ENCODE measurements at places on chromosomes 6 and 20. TPM values are rescaled to one million over a fixed set of nuclear protein-coding genes. Genes with fewer than 3 reads are reported as not detected.

DNA sequence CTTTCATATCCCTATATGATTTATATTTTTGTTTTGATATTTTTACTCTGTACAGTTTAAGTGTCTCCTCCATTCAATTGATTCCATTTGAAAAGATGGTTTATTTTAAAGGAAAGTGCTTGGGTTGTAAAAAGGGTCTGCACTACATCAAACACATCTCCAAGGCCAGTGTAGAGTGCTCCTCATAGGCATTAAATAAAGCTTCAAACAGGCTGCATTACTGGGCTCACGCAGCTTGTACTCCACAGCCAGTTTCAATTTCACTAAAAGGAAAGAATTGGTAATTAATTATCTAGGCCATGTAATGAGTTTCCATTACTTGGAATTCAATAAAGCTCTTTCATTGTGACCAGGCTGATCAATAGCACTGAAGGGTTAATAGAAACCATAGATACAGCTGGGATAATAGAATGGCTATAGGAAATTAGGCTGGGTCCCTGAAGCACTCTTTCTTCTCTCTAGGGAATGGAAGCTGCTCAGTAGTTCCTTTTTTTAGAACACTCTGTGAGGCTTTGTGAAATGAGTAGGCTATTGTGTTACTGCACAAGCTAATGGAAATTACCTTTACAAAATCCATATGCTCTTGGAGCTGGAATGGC, 442.2 kb downstream of the RNF144B start:
- no peak overlapping the region for H3K4me3 ChIP-seq
- no peak overlapping the region for H3K27ac ChIP-seq
- no peaks in the 10 kb centered on the region for H3K4me1 ChIP-seq
- DNase-seq = no peak

GRCh38 chr6:100801036-100801435, 80.1 kb downstream of the ASCC3 start:
- DNase-seq = no peak
- no peak overlapping the region for H3K4me3 ChIP-seq
- no peaks in the 10 kb centered on the region for H3K4me1 ChIP-seq
- peaks cover 23% of the 10 kb centered on the region for H3K36me3 ChIP-seq

DNA sequence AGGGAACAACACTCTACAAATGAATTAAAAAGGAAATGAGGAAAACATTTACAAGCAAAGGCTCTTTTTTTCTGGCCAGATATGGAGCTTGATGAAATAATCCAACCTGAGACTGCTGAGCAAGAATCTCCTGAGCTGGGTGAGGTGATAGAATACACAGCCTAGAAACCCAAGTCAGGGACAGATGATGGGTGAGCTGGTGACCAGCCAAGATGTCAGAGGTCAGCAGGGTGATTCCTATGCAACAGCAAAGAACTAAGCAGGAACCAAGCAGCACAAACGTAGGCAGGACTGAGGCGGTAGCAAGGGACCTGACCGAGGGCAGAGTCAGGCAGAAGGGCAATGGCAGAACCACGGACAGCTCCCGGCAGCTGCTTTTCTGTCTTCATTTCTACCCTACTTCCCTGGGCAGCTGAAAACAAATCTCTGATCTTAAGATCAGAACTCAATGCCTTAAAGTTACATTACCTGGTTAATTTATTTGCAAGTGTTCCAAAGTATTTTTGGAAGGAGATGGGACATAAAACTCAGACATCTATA, 75.1 kb downstream of the CDC40 start:
- no peaks in the 10 kb centered on the region for H3K4me1 ChIP-seq
- no peaks in the 10 kb centered on the region for H3K36me3 ChIP-seq
- H3K4me3 ChIP-seq = no peak overlapping the region
- peak; percentile 48 for DNase-seq
- no peak overlapping the region for H3K27ac ChIP-seq
- no peaks in the 10 kb centered on the region for H3K27me3 ChIP-seq

GRCh38 chr6:114216789-114217467, 125.9 kb downstream of the HS3ST5 start:
- H3K36me3 ChIP-seq = no peaks in the 10 kb centered on the region
- no peaks in the 10 kb centered on the region for H3K27me3 ChIP-seq
- H3K4me1 ChIP-seq = no peaks in the 10 kb centered on the region
- H3K4me3 ChIP-seq = no peak overlapping the region
- no peak for DNase-seq

DNA sequence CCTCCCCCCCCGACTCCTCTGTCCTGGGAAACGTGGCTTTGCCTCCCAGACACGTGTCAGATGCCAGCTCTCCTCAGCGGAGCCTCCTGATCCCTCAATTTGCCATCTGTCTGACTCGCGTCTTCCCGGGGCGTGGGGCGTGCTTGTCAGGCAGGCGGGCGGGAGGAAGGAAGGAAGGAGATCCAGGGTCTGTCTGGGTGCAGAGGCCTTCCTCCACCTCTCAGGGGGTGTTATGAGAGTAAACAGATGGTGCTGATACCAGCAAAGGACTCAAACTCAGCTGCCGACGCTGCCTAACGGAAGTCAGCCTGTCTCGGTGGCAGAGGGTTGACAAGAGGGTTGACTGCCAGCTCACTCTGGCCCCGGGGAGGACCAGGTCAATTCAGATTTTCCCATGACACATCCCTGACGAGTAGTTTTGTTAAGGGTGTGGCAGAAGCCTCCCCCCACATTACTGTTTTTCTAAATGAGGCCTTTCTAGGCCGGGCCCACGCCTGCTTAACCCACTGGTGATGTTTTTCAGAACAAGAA, 17.0 kb downstream of the UQCC2 start:
- no peak overlapping the region for H3K4me3 ChIP-seq
- DNase-seq = peak; percentile 91
- H3K36me3 ChIP-seq = 0 out of 2 replicates have a peak, but pooled peaks cover 7% of the 10 kb centered on the region
- peak overlapping the region; percentile 83 for H3K27ac ChIP-seq
- H3K4me1 ChIP-seq = peaks cover 46% of the 10 kb centered on the region

- DNase-seq = no peak
- H3K4me1 ChIP-seq = peaks cover 10% of the 10 kb centered on the region
- no peaks in the 10 kb centered on the region for H3K36me3 ChIP-seq
- no peak overlapping the region for H3K27ac ChIP-seq
- peaks cover 4% of the 10 kb centered on the region for H3K27me3 ChIP-seq
Observed at GRCh38 chr20:22402550-22402949, 181.8 kb downstream of the FOXA2 start.

GRCh38 chr6:52243282-52243893, 912 bp downstream of the IL17F start:
- no peaks in the 10 kb centered on the region for H3K36me3 ChIP-seq
- peaks cover 32% of the 10 kb centered on the region for H3K27me3 ChIP-seq
- H3K27ac ChIP-seq = no peak overlapping the region
- no peaks in the 10 kb centered on the region for H3K4me1 ChIP-seq

- H3K4me3 ChIP-seq = no peak overlapping the region
- H3K27me3 ChIP-seq = no peaks in the 10 kb centered on the region
- H3K27ac ChIP-seq = no peak overlapping the region
- DNase-seq = no peak
- H3K4me1 ChIP-seq = peaks cover 3% of the 10 kb centered on the region
Observed at GRCh38 chr20:61442075-61442670, 190.1 kb downstream of the CDH4 start.

GRCh38 chr20:40960101-40960500, 68.5 kb upstream of the TOP1 start:
- H3K4me1 ChIP-seq = peaks cover 19% of the 10 kb centered on the region
- DNase-seq = no peak
- H3K27me3 ChIP-seq = no peaks in the 10 kb centered on the region
- H3K27ac ChIP-seq = peak overlapping the region; percentile 55
- no peak overlapping the region for H3K4me3 ChIP-seq

GRCh38 chr6:41051873-41052272, 1.1 kb upstream of the APOBEC2 start:
- H3K4me3 ChIP-seq = no peak overlapping the region
- no peaks in the 10 kb centered on the region for H3K36me3 ChIP-seq
- H3K27me3 ChIP-seq = no peaks in the 10 kb centered on the region
- no peaks in the 10 kb centered on the region for H3K4me1 ChIP-seq

DNA sequence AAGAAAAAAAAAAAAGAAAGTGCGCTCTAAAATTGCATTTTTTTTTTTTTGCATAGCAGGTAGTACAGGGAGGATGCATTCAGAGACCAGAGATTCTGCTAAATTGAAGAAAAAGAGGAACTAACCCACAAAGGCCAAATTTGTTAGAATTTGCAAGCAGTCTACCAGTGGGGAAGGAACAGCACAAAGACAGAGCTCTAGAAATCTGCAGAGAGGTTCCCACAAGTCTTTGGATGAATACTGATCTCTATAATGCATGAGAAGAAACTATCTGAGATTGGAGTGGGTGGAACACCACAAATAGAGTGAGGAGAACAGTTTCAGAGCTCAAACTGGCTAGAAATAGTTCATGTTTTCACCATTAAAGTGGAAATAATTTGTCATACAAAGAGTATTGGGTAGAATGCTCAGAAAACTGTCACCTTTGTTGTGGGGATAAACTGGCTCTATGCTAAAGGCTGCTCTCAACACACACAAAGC, 79.6 kb upstream of the AHI1 start:
- no peaks in the 10 kb centered on the region for H3K36me3 ChIP-seq
- no peak overlapping the region for H3K27ac ChIP-seq
- DNase-seq = no peak
- no peaks in the 10 kb centered on the region for H3K27me3 ChIP-seq
- peaks cover 9% of the 10 kb centered on the region for H3K4me1 ChIP-seq

DNA sequence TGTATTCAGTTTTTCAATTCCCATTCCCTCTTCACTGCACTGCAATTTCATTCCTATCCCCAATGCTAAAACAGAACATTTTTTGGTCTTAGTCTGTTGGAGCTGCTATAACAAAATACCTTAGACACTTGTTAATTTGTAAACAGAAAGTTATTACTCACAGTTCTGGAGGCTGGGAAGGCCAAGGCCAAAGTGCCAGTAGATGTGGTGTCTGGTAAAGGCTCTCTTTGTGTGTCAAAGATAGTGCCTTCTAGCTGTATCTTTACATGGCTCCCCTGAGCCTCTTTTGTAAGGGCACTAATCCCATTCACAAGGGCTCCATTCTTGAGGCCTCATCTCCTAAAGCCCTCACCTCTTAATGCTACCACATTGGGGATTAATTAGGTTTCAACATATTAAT, 40.0 kb downstream of the PHIP start:
- DNase-seq = no peak
- no peaks in the 10 kb centered on the region for H3K27me3 ChIP-seq
- no peak overlapping the region for H3K27ac ChIP-seq
- H3K36me3 ChIP-seq = peaks cover 24% of the 10 kb centered on the region
- H3K4me3 ChIP-seq = no peak overlapping the region
- H3K4me1 ChIP-seq = peaks cover 6% of the 10 kb centered on the region

- H3K36me3 ChIP-seq = no peaks in the 10 kb centered on the region
- DNase-seq = peak; percentile 51
- H3K27me3 ChIP-seq = no peaks in the 10 kb centered on the region
- no peaks in the 10 kb centered on the region for H3K4me1 ChIP-seq
- H3K27ac ChIP-seq = no peak overlapping the region
Observed at GRCh38 chr6:156425359-156426020, 351.7 kb upstream of the ARID1B start.

GRCh38 chr6:161411265-161411944, 137.5 kb upstream of the AGPAT4 start:
- no peaks in the 10 kb centered on the region for H3K36me3 ChIP-seq
- no peaks in the 10 kb centered on the region for H3K27me3 ChIP-seq
- peak; percentile 44 for DNase-seq
- H3K27ac ChIP-seq = no peak overlapping the region
- H3K4me1 ChIP-seq = peaks cover 22% of the 10 kb centered on the region

- H3K4me3 ChIP-seq = no peak overlapping the region
- H3K27ac ChIP-seq = no peak overlapping the region
- no peaks in the 10 kb centered on the region for H3K27me3 ChIP-seq
Observed at GRCh38 chr6:40336296-40336695, 250.9 kb downstream of the LRFN2 start.

DNA sequence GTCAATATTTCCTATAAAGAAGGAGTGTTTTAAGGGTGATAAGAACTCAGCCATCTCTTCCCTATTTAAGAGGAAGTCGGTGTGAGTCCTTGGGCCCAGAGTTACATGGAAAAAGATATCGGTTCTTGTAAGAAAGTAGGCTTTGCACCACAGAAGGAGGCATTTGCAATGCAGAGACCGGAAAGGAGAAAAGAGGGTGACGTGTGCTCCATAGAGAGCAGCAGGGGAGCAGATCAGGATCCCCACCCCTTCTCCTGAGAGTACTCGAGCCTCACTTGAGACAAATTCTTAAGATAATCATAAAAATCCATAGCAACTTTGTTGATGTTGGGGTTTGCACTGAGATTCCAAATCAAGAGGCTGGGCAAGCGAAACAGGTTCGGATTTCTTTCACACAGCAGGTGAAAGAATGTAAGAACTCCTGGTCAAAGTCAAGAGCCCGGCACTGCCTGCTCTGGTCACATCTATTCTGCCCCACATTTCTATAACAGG, 27.8 kb downstream of the FOXA2 start:
- DNase-seq = no peak
- H3K4me3 ChIP-seq = no peak overlapping the region
- peaks cover 39% of the 10 kb centered on the region for H3K27me3 ChIP-seq
- no peak overlapping the region for H3K27ac ChIP-seq
- H3K36me3 ChIP-seq = no peaks in the 10 kb centered on the region

- H3K36me3 ChIP-seq = no peaks in the 10 kb centered on the region
- H3K27me3 ChIP-seq = peaks cover 26% of the 10 kb centered on the region
- H3K4me3 ChIP-seq = no peak overlapping the region
- H3K27ac ChIP-seq = no peak overlapping the region
Observed at GRCh38 chr6:169839898-169840631, 88.6 kb downstream of the ERMARD start.

DNA sequence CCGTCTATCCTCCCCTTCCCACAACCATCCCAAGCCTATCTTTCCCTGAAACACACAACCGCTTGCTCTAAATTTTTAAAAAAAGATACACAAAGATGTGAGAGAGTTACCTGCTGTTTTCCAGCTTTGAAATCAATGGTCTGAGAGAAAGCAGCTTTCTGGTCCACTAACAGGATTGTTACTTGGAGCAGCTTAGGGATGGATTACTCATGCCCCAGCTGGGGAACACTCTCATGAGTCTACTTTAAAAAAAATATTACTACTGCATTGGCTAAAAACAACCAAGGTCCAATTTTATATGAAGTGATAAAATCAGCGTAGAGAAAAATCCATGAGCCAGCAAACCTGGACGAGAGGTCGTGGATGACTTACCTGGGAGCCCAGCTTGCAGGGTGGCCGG, 29.6 kb upstream of the FOXC1 start:
- H3K36me3 ChIP-seq = no peaks in the 10 kb centered on the region
- H3K27ac ChIP-seq = no peak overlapping the region
- peaks cover 28% of the 10 kb centered on the region for H3K27me3 ChIP-seq

RIPPLY2 gene
- not detected for total RNA-seq

ZNF318 gene
- total RNA-seq = 10.7 TPM

SEMG1 gene
- not detected for total RNA-seq

HLA-DOA gene
- not detected for total RNA-seq

RSPO3 gene
- total RNA-seq = 0.13 TPM

SIRPB1 gene
- total RNA-seq = 0.54 TPM

GTSF1L gene
- total RNA-seq = not detected

HTR1E gene
- not detected for total RNA-seq

EPPIN gene
- not detected for total RNA-seq

BPIFB1 gene
- not detected for total RNA-seq
